Effector memory CD4-positive, alpha-beta T cell (primary cell): ENCODE measurements at places on chromosomes 2 and 18.

GRCh38 chr18:13454363-13455150 lies 236.0 kb downstream of the LDLRAD4 start:
- no peak for DNase-seq

- DNase-seq: no peak
Measured at GRCh38 chr2:193580176-193580950, 1385.6 kb upstream of the TMEFF2 start.

DNA sequence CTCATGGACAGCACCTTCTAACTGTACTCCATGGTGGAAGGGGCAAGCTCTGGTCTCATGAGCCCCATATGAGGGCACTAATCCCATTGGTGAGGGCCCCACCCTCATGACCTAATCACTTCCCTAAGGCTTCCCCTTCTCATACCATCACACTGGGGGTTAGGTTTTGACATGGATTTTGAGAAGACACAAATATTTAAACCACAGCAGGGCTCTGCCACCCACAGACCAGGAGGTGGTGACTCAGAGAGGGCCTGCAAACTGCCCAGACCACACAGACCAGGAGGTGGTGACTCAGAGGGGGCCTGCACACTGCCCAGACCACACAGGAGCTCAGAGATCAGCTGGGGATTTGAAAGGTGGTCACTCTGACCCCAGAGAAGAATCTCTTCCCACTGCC lies 222.0 kb downstream of the KLHL29 start:
- DNase-seq: no peak

DNA sequence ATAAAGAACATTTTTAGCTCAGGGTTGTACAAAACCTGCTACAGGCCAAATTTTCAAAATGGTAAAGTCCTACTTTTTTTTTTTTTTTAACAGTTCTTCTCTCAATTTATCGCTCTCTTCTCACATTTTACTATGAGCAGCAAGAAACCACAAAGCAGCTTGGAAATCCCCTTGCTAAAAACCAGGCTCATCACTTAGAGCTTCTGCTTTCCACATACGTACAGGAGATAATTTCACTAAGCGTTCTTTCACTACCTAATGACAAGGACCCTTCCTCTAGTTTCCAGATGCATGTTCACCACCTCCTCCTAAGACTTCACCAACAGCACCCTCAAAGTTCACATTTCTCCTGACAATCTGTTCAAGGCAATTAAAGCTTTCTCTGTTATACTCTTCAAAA lies 294.9 kb upstream of the CYRIA start:
- DNase-seq: no peak

GRCh38 chr2:25306777-25307368 lies 34.9 kb downstream of the DNMT3A start:
- no peak for DNase-seq

DNA sequence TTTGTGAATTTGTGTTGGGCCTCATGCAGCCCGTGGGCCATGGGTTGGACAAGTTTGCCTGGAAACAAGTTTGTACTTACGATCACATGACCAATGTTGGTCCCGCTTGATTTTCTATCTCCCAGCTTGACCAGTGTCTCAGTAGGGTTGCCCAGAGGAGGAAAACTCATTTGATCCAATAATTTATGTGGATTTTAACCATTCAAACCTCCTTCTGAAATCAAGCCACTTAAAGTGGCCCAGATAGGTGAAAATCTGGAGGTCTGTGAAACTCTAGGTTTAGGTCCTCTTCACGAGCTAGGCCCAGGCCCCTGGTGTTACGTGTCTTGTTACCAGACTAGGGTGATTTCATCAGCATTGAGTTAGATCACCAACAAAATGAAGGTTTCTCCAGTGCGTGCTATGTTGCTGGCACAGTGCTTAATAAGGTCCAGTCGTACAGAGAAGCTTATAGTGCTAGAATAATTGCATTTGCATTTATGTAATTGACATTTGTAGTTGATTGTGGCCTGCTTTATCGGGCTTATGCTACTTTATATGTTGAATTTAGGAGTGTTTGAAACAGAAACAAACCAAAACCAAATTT lies 4.4 kb downstream of the ACTR2 start:
- DNase-seq: no peak

DNA sequence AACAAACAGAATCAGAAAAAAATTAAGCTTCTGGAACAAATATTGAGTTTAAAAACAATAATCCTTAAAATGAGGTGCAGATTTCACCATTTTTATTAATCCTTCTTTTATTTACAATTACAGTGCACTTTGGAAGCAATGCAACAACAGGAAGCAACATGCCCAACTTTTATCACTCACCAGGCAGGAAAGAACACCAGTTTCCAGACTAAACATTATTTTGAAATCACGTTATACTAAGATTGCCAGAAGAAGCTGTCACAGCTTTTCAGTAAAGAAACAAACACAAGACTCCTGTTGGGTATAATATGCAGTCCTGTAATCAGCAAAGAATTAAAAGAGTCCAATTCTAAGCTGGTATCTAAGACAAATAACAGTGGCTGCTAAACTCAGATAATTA lies 137.9 kb upstream of the ZC3H15 start:
- no peak for DNase-seq

- DNase-seq: no peak
Measured at GRCh38 chr2:97749581-97749980, 36.2 kb downstream of the ZAP70 start.

DNA sequence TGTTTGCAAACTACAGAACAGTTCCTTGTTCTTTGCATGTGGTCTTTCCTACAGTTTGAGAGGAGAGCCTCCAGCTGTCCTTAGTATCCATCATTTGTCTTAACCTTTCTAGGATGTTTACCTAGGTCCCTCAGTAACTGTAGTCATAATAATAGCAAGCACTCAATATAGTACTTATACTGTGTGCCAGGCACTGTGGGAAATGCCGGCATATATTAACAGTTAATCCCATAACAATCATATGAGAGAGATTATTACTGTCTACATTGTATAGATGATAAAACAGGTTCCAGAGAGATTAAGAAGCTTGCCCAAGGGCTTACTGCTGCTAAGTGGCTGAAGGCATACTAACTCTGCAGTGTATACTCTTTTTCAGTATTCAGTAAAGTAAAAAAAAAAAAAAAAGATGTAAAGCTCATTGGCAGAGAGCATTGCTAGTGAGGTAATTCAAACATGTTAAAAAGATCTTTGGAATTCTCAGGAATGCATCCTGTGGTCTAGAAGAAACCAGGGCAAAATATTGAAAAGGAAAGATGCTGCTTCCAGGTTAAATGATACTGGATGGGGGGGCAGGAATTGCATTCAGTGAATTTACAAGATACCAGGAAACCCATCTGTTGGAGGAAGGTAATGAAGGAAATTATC lies 72.3 kb downstream of the SPTBN1 start:
- no peak for DNase-seq

DNA sequence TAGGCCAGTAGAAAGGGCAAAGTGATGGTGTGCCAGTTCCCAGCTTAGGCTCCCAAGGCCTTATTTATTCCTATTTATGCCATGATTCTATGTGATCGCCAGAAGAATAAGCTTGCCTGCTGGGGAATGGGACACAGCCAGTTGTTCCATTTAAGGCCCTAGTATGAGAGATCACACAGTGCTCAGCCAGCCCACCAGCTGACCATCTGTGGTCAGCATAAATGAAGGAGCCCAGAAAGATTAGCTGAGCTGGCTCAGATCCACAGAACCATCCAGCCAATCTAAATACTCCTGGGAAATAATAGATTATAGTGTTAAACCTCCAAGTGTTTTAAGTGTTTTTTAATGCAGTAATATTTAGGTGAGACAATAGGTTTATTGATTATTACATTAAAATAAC lies 12.6 kb upstream of the L3MBTL4 start:
- DNase-seq: no peak

DNA sequence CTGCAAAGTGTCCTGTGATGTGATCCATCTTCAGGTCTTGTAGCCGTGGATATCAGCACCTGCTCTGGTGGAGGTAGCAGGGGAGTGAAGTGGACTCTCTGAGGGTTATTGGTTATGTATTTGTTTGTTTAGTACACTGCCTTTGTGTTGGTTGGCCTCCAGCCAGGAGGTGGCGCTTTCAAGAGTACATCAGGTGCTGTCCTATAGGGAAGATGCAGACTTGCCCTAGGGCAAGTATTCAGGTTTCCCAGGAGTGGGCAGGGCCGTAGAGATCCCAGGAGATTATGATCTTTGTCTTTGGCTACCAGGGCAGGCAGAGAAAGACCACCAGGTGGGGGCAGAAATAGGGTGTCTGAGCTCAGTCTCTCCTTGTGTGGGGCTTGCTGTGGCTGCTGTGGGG lies 411.8 kb downstream of the SOX11 start:
- no peak for DNase-seq

DNA sequence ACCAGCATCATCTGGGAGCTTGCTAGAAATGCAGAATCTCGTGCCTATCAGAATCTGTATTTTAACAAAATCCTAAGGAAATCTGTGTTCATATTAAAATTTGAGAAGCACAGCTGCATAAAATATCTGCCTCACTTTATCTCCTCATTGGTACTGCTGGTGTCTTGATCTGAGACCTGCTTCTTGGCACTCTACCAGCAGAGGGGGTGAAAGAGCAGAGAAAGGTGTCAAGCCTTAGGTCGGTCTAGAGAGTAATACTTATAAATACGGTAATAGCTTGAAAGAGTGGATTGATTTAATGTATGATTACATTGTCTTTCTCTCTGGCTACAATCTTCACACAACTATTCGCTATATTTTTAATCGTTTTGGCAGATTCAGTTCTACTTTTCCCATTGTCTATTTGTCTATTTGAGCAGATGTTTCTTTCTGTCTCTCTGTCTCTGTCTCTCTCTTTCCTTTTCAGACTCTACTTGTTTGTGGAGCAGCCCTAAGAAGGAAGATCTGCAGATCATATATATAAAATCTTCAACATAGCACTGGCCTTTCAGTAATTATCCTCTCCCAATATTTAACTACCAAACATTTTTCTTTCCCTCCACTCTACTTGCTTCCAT lies 1.7 kb upstream of the GCG start:
- no peak for DNase-seq

DNA sequence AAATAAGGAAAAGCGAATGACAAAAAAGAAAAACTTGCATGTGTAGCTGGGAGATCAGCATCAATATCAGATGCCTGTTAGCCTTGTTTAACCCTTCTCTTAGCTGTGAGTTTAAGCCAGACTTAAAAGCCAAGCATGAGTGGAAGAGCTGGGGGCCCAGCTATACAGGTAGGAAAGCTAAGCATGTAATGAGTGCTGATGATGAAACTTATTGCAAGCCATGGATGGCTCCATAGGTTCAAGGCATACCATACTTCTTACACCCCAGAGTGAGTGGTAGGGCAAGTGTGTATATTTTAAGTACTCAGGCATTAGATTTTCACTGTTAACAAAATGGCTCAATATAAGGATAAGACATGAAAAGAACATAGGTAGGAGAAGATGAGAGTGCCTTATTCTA lies 28.0 kb downstream of the RBBP8 start:
- DNase-seq: no peak

GRCh38 chr18:13359210-13359609 lies 140.7 kb downstream of the LDLRAD4 start:
- no peak for DNase-seq

GRCh38 chr2:238230699-238231098 lies 9.1 kb downstream of the HES6 start:
- DNase-seq: no peak

DNA sequence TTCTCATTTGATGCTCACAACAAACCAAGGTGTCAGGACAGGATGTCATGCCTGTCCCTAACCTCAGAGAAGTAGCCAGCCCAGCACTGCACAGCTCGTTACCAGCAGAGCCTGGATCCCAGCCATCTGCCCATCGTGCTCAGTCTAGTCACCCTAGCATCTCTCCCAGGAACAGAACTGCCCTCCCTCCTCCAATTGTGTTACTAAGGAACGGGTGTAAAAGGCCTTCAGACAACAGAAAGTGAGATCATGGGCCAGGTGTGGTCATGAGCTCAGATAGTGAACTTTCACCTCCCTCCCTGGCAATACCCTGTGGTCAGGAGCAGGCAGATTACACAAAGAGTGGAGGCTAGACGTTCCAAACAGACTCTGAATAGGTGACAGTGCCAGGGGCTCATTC lies 111.8 kb upstream of the PPP1CB start:
- DNase-seq: no peak

- no peak for DNase-seq
Measured at GRCh38 chr18:24472591-24472990, 12.2 kb downstream of the HRH4 start.

DNA sequence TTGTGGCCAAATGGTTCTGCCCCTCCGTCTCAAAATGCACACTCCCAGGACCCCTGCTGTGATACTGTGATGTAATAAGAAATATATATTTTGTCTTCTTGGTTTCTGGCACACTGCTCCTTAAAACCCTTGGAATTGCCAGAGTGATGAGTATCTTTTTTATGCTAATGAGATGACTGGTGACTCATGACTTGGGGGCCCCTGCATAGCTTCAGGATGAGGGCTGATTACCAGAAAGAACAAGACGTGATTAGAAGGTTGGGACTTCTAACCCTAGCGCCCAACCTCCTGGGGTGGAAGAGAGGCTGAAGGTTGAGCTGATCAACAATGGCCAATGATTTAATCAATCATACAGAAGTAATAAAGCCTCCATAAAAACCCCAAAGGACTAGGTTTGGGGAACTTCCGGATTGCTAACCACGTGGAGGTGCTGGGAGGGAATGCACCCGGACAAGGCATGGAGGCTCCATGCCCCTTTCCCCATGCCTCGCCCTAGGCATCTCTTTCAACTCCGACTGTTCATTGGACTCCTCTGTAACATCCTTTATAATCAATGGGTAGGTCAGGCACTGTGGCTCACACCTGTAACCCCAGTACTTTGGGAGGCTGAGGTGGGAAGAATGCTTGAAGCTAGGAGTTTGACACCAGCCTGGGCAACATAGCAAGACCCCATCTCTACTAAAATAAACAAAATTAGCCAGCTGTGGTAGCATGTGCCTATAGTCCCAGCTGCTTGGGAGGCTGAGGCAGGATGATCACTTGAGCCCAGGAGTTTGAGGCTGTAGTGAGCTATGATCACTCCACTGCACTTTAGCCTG lies 89.1 kb downstream of the HS1BP3 start:
- DNase-seq: no peak

- no peak for DNase-seq
Measured at GRCh38 chr2:49251766-49252165, 97.5 kb upstream of the FSHR start.

- DNase-seq: no peak
Measured at GRCh38 chr2:133235968-133236367, 332.3 kb downstream of the NCKAP5 start.

DNA sequence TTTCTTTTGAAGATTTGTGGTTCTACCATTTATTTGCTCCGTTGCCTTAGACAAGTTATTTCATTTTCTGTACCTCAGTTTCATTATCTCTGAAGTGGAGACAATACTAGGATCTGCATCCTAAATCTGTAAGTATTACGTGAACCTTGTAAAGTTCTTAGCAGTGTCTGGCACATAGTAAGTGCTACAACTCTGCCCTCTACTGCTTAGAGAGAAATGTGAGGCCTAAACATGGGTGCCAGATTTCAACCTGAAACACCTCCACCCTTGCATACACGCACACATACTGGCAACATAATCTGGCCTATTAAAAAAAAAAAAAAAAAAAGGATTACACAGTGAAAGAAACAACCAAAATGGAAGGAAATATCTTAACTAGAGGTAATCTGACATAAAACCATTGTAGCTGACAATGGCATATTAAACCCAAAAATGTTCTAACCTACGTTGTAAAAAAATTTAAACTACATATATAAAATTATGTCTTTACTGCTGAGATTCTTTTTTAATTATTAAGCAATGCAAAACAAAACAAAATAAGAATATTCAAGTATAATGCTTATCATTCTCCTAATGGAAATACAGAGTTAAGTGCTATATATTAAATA lies 132.6 kb downstream of the MAP2 start:
- no peak for DNase-seq

GRCh38 chr2:130759906-130760753 lies 4.8 kb downstream of the AMER3 start:
- DNase-seq: no peak
